ENCODE measurements at places on chromosomes 12 and 14. TPM values are rescaled to one million over a fixed set of nuclear protein-coding genes. Genes with fewer than 3 reads are reported as not detected.

- no peak for DNase-seq
These were observed 120.0 kb downstream of the DNAI7 start for GRCh38 chr12:25074954-25075353.

FAIM2 gene
- total RNA-seq, result not detected

XRCC3 gene
- total RNA-seq, result 69.5 TPM

TMEM132D gene
- total RNA-seq, result 13.0 TPM

- peak; percentile 69 for DNase-seq
These were observed 3.5 kb upstream of the KCNK10 start for GRCh38 chr14:88326352-88327103.

CLEC2D gene
- total RNA-seq, result 4.7 TPM

FOXG1 gene
- total RNA-seq, result 0.14 TPM

DNA sequence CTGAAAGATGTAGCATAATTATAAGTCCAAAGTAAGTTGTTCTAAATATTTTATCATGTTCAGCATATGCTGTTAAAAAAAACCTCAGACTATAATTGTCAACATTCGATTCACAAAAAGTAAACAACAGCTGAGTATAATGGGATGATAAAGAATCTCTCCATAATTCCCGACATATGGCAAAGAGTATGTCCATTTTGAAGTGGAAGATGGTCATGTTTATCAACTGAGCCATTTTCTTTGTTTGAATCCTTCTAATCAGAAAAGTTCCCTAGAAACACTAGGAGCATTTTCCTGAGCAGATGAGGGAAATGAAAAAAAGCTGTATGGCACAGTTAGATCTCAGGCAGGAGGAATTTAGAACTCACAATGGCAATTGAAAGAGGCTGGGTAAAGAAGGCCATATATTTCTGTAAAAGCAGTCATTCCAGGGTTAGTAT, 192.1 kb upstream of the AMIGO2 start:
- no peak for DNase-seq

DNA sequence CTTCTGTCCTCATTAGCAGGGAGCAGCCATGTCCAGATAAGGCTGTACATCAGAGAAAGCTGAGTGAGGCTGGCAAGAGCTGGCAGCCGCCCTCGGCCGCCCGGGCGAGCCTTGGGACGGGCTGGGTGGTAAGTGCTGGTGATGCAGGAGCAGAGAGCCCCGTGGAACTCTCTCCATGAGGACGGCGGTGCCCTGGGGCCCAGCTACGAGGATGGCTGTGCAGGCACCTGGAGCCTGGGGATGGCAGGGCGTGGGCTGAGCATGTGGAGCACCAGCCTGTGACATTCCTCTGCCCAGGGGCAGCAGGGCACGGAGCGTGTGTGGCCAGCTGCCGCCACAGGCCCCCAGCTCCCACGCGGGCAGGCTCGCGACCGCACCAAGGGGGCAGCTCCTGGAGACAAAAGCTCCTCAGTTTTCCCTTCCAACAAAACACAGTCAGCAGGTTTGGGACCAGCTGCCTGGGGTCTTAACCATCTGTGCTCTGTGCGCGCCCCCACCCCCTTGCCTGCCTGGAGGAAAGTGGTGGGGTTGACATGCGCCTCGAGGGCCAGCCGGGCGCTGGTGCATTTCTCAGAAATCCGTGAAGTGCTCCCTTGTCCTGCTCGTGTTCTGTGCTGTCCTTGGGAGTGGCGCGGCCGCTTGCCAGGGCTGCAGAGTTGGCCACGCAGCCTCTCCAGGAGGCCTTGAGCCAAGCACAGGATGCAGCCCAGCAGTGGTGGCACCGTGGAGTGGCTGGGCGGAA, 21.4 kb downstream of the PACS2 start:
- DNase-seq, result no peak

BRI3BP gene
- 5.0 TPM for total RNA-seq

- DNase-seq, result no peak
These were observed 154.1 kb upstream of the ATP2B1 start for GRCh38 chr12:89862511-89863445.

GRCh38 chr12:106130474-106131113, 8.2 kb downstream of the NUAK1 start:
- no peak for DNase-seq

MMP17 gene
- 75.7 TPM for total RNA-seq

DNA sequence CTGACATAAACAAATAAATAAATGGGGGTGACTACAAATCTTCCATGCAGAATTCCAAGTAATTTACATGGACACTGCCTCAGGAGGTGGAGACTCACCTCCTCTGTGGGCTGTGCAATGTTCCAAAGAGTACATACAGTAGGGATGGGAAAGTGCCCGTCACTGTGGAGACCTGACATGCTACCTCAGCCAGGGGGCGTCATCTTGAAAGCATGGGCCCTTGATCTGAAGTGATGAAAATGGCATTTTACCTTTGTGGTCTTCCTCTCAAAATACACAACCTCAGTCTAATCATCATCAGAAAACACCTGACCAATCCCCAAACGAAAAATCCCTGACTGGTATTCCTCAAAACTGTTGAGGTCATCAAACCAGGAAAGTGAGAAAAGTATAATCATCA, 48.4 kb downstream of the ANAPC7 start:
- DNase-seq, result peak; percentile 82

MLXIP gene
- total RNA-seq, result 29.7 TPM

- DNase-seq, result no peak
These were observed 524 bp downstream of the KMT5A start for GRCh38 chr12:123384318-123384993.

GRCh38 chr14:34911209-34912150, 36.3 kb upstream of the BAZ1A start:
- no peak for DNase-seq

PRIMA1 gene
- 1.6 TPM for total RNA-seq

LALBA gene
- total RNA-seq, result not detected

- peak; percentile 34 for DNase-seq
These were observed 78.2 kb downstream of the IRF2BPL start for GRCh38 chr14:76950055-76951020.

DNA sequence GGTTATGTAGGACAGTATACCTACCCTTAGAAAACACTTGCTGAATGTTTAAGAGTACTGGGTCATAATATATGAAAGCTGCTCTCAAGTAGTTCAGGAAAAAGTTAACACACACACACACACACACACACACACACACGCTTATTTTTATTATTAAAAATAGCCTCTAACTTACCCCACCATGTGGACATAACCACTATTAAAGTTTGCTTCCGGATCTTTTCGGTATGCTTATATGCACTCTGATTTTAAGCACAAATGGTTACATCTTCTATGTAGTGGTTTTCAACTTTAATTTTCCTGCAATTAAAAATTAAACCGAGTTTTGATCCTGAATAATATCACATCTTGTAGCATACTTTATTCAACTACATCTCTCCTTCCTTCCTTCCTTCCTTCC, 84.9 kb upstream of the TRAF3 start:
- no peak for DNase-seq

DNA sequence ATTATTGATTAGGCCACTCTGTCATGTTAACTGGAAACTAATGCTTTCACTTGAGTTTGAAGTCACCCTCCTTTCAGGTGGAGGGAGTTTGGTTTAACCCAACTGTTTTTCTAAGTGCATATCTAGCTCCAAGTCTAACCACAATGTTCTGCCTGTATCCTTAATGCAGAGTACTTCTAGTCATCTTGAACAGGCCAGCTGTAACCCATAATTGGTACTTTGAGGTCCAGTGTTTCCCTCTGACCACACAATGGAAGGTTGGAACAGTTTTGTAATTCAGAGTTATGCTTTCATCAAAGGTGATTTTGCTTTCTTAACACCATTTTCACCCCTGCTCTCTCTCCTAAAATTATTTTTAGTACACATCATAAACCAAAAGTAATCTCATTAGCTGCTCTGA, 237.2 kb upstream of the DCN start:
- DNase-seq, result no peak

GRCh38 chr14:64673748-64674147, 30.5 kb upstream of the PLEKHG3 start:
- no peak for DNase-seq

DNA sequence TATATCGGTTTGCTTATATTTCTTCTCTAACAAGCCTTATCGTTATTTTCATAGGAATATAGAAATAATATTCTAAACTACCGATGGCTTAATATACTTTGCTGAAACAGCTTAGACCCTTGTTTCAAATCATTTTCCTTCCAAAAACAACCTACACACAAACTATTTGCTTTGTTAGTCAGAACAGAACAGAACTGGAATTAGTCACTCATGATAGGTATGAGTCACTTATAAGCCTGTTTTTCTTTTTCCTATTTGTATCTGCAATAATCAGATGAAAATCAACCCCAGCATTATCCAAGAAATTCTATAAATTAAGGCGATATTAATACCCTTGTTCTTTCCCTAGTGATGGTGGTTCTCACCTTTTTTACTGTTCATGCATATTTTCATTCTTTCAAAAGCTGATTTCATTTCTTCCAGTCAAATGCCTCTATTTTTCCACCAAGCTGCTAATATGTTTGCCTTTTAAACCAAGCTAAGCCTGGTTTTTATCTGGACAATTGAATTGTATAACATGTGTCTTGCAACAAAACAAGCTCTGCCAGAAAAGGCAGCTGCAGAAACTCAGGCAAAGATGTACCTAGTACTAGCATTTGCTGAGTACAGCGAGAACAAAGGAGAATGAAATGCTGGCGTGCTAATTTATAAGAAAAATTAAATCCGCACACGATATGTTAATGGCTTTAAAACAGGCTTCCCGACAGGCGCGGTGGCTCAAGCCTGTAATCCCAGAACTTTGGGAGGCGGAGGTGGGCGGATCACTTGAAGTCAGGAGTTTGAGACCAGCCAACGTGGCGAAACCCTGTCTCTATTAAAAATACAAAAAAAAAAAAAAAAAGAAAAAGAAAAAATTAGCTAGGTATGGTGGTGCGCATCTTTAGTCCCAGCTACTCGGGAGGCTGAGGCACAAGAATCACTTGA, 1418.2 kb downstream of the AACS start:
- no peak for DNase-seq

DNA sequence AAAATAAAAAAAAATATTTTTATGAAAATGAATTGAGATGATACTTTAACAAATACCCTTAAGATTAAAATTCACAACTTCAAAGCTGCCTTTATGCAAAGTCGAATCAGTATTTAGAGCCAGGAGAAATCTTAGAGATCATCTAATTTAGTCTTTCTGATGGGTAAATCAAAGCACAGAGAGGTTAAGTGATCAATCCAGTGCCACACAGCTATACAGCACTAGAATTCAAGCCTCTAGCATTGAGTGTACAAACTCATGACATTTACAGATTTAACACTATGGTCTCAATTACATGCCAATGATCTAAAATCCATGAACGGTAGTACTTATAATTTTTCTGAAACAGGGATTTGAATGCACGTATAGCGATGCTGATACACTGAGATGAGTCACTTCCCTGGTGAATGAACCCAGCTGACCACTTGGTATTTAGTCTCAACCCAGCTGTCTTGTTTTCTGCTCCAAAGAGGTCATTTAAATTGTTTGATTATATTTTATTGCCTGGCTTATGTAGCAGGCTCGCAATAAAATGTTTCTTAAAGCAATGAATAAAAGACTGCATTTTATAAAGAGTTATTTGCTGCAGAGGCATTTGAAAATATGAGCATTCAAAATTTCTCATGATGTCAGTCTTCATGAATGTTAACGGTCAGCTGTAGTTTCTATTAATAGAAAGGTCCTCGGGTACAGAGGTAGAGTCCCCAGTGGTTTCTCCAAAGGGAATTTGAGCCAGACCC, 152.4 kb upstream of the PRICKLE1 start:
- DNase-seq, result no peak

GRCh38 chr12:47314996-47315395, 235.2 kb upstream of the AMIGO2 start:
- DNase-seq, result no peak

DNA sequence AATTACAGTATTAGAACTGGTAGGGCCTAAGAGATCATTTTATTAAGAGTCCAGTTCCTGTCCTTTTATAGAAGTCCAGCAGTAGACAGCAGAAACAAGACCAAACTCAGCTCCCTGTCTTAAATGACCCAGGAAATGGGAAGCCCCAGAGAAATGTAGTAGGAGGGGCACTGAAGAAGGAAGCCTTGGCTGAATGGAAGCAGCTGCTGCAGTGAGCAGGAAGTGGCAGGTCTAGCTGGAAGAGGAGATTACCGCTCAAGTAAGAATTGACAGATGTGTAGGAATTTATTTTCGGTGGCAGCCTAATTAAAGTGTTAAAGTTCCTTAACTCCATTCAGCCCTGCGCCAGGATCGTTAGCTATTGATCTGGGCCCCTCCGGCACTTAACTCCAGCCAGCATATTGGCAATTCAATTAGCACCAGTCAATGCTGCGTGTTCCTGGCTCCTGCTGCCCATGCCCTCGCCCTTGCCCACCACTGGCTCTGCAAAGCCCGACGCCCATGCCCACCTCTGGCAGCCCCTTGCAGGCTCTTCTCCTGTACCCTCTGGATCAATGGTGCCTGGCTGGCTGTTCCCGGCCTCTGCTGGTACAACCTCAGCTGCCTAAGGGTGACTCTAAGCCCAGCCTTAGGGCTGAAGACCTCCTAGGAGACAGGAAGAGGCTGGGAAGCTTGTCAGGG, 21.1 kb downstream of the ZFHX2 start:
- no peak for DNase-seq

GPRC5A gene
- total RNA-seq, result not detected

MUCL1 gene
- not detected for total RNA-seq

DNA sequence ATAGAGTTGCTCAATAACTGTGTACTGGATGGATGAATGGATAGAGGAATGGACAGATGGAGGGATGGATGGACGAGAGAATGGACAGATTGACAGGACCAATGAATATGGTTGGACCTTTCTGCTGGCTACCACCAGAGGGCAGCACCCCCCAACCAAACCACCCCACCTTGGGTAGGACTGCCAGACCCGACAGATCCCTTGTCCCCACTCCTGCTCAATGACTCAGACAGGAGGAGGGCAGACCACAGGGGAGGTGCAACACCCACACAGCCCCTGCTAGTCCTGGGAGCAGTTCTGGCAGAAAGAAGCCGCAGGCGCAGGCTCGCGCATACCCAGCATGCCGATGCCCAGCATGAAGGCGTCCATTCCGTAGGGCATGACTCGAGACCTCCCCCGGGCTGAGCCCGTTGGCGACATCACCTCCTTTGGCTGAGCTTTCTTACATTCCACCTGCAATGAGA, 12.4 kb downstream of the MSI1 start:
- DNase-seq, result peak; percentile 95

FGF23 gene
- total RNA-seq, result 0.37 TPM

IQSEC3 gene
- 0.45 TPM for total RNA-seq

CBLN3 gene
- total RNA-seq, result 1.5 TPM

GRCh38 chr12:132414634-132415326, 75.2 kb upstream of the FBRSL1 start:
- DNase-seq, result peak; percentile 98

AKAP3 gene
- total RNA-seq, result 1.5 TPM

GRCh38 chr14:70893858-70894291, 13.4 kb upstream of the PCNX1 start:
- DNase-seq, result no peak
